ENCODE measurements at places on chromosomes 7 and 10.
A peak's percentile ranks its signal among the peaks of the same experiment; 100 is the strongest.

DNA sequence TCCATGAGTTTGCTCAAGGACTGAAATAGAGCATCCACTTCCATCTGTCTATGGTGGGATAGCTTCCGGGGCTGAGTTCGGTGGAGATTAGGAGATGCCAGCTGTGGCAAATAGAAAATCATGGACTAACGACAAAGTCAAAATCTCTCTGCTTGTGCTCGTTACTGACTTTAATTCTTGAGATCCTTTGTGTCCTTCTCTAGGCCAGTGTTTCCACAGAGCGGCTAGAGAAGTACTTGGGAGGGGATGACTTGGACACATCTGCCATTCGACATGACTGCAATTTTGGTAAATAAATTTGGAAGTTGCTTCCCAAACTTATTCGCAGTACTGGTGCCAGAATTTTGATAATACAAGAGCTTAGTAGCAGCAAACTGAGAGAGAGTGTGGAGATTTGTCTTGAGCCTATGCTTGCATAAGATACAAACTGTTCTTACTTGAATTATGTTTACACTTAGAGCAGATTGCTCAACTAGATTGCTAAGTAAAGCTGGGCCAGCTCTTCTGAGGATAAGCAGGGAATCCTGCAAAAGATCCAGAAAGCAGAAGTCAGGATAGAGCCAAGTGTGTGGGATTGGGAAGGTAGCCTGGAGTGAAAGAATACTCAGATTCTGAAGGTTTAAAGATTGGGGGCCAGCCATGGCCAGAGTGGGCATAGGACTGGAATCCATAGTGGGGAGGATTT, 27.6 kb downstream of the ABCC2 start:
- DNase-seq = no peak

DNA sequence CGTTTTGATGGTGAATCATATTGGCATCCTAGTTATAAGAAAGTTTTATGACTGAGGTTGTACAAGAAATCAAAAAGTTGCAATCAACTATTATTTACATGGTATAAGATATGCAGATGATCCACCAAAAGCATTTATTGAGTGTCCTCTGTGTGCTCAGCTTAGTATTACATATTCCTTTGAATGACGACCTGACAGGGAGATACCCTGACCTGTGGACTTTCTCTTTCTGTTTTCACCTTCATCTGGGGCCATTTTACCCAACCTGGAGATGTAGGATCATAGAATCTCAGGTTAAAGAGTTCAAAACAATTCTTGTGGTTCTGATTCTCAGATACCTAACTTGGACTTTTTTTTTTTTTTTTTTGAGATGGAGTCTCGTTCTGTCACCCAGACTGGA, 269.1 kb upstream of the SORCS1 start:
- DNase-seq = no peak

DNA sequence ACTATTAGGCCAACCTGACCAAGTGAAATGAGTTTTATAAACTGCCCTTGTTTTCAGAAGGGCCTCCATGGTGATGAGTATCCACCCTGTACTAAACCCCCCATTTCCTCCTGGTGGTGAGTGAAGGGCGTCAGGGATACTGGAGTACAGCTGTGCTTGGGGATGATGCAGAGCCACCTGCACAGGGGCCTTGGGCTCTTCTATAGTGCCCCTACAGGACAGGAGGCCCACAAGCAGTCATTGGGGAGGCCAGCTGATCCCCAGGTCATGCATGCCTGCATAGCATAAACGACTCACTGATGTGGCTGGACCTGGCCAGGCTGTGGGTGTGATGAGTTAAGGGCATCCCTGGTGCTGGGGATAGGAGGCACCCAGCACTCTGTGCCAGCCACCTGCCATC, 114.1 kb upstream of the CELF2 start:
- DNase-seq = no peak

DNA sequence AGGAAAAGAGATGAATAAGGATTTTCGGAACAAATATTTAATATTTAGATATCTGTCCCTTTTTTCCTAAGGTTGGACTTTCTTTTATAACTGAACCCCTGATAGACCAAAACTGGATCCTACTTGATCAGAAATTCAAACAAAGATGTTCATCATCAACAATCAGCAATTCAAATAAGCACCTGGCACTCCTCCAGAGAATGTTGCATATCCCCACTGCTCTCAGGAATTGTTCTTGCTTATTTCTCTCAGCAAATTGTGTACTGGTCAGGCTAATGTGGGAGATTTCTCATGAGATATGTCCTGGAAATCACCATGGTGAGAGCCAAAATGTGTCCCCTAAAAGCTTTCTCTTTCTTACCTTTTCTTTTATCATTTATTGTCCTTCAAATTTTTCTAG, 40.3 kb upstream of the LHFPL3 start:
- DNase-seq = no peak

DNA sequence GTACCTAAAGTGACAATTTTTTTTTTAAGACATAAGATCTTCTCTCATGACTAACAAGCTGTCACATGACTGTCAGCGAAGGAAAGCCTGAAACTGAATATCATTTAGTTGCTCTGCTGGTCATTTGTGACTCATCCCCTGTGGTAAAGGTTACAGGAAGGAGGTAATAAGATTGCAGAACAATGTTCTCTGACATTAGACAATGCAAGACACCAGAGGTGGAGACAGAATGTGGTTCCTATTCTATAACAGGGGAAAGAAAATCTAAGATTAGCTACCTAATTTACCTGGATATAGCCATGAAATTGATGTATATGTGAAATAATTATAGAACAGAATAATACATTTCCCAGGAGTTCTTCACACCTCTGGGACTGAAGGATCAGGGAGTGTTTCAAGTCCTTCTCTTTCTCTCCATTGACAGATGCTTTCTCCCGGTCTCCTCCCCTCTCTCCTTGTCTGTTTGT, 47.7 kb downstream of the LRGUK start:
- DNase-seq = peak; percentile 72

DNA sequence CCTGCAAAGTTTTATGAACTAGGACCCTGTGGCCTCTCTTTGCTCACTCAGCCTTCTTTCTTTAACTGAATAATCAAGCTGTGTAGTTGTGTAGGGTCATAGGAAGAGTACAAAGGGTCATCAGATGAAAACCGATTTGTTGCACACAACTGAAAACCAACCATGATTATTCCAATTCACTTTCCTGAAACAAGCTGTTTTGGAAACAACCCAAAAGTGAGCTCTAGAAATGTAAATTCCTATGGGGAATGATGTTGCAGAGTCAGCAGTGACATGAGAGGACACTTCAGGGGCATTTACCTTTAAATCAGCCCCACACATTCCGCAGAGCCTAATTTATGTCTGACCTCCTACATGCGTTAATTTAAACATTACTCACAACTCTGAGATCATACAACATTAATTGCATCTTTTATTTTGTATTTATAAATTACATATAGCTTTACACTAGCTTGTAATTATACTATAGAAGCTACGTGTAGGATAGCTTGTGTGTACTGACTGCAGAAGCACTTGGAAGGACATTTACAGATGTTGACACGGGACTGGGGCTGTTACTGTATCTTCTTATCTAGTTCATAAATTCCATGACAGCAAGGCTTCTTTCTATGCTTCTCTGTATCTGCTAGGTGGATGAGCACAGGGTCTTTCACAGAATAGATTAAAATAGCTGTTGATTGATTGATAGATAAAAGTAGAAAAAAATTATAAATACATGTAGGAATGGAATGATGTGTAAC, 139.9 kb upstream of the AKR1E2 start:
- no peak for DNase-seq

GRCh38 chr10:125592897-125593296, 90.1 kb downstream of the TEX36 start:
- DNase-seq = no peak

DNA sequence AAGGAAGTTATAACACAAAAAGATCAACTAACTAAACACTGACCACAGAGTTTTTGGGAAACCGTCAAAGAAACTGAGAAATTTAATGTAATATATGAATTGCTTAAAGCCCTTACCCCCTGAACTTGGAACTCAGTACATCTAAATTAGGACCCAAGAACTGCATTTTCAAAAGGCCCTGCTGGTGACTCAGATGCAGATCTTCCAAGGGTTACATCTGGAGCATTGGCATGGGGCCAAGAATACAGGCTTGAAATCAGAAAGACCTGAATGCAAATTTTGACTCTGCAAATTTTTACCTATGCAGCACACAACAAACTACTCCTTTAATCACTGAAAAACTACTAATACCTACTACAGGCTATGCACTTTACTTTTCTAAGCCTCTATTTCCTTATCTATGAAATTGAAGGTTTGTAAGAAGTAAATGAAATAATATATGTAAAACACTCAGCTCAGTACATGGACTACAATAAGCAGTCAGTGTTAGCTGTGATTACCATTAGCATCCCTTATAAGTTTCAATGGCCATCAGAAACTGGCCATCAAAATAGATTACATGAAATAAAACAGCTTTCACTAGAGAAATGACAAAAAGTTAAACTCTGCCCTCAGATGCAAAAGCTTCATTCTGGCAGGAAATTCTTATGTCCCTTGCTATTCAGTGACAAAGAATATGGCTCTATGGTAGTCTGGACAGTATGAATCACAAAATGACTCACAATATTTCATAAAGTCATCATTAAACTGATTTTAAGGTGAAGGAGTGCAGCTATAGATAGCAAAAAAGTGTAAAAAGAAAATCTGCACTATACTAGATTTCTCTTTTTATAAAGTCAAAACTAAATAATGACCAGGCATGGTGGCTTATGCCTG, 43.6 kb downstream of the NSUN6 start:
- peak; percentile 76 for DNase-seq

DNA sequence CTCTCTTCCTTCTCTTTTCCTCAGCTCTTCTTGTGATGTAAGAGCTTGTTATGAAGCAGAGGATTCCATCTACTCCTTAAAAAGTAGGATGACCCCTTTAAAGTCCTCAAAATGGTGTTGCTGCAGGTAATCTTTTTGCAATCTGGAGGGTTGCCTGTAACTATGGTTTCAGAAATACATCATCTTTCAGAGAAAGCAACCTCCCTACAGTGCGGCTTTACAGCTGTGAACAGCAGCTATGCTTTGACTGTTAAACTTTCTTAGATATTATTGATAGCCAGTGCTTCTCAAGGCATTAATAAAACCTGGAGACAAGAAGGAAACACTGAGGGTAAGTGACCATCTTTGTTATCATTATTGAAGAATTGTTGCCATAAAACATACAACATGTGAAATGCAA, 86.6 kb upstream of the MDFIC start:
- no peak for DNase-seq

DNA sequence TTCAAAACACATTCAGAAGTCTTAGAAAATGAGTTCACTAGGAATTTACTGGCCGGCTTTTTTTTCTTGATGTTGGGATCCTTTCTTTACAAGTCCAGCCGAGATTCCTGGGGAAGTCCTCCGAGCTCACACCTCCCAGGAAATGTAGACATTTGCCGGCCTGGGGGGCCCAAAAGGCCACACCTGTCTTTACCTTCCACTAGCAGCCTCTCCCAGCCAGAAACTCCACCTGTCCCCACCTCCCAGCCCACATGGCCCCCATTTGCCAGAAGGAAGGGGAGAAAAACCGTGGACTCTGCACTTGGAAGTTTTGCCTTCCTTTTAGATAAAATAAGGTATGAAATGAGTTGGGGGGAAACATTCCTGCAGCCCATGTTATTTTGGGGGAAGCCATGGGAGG, 27.6 kb upstream of the EMX2 start:
- DNase-seq = no peak

GRCh38 chr7:53446170-53446569, 410.7 kb downstream of the POM121L12 start:
- no peak for DNase-seq

DNA sequence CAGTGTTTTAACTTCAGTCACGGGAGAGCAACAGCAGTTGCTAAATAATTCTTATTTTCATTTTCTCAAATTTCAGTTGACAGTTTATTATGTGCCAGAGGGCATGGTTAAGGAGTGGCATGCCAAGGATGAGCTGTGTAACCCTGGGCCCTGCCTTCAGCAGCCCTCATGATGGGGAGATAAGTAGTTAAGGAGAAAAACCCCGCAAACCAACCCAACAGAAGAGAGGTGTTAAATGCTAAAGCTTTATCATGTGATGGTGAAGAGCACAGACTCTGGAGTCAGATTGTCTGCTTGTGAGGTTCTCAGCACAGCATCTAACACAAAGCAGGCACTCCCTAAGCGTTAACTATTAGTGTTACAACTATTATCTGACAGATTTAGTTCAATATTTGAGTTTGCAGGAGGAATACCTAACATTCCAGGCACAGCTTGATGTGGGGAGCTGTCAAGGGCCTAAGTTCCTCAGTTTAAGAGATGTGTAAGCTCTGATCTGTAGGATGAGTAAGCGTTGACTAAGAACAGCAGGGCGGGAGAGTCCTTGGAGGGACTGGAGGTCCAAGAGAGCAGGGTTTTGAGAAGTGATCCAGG, 29.6 kb downstream of the STAM start:
- peak; percentile 93 for DNase-seq

DNA sequence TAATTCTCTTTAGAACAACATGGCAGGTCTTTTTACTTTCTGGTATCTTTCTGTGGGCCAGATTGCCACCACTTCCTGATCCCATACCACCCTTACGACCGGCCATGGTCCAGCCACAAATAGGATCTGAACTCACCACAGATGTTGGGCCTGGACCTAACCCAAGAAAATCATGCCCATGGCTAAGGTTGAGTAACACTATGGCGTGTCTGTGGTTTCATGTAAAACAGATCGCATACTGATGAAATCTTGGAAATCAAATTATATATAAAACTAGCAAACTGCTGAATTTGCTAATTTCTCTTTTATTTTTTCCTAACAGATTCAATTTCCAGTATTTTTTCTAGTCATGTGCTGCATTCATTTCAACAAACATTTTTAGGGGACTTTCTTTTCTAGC, 77.2 kb downstream of the CH25H start:
- peak; percentile 67 for DNase-seq

DNA sequence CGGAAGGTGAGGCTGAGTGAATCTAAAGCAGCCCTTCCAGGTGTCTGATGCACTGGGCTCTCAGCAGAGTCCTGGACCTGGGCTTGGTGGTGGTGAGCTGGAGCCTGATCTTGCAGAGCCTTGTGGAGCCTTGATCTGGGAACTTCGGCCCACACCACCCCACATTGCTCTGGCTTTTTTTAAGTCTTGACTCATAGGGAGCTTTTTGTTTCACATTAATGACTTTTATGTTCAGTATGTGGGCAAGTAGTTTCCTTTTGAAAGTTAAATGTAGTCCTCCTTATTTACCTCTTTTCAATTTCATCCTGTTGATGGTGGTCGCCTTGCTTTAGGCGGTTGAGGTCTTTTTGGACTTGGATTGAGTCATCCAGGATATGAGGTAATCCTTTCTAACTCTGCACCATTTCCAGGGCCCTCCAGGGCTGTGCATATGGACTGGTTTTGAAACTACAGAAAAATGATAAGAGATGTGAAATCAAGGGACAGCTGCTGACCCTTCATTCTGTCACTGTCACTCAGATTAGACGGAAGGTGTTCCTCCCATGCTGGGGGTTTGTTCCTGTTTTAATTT, 2.9 kb upstream of the NRAP start:
- DNase-seq = no peak

- DNase-seq = no peak
Measured at GRCh38 chr10:36423821-36424248, 701.6 kb upstream of the ANKRD30A start.

Data from non-pigmented ciliary epithelial cell (primary cell).